ENCODE measurements at places on chromosomes 1 and 21. TPM values are rescaled to one million over a fixed set of nuclear protein-coding genes. Genes with fewer than 3 reads are reported as not detected.

GRCh38 chr1:26694638-26695355, 1.0 kb upstream of the ARID1A start:
- DNase-seq, result no peak

- no peak for DNase-seq
These were observed 107.5 kb downstream of the ODF2L start for GRCh38 chr1:86288586-86289147.

DNA sequence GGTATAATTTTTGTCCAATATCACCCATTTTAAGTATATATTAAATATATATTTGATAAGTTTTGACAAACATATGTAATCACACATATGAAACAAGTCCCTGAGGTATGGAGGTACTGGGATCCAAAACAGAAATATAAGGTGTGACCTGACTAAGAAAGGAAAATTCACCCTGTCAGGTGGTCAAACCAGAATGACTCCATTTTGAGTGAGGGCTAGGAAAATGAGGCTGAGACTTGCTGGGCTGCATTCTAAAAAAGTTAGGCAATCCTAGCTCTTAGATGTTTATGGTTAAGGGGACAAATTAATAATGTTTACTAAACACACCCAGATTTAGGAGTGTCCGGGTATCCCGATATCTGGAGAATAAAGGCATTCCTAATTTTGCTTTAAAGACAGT, 11.6 kb upstream of the SLC19A2 start:
- DNase-seq, result no peak

Gene CGN
- 2.6 TPM for total RNA-seq
